Stimulated activated CD4-positive, alpha-beta T cell treated with anti-CD3 and anti-CD28 coated beads, Interleukin-12 subunit alpha, Interleukin-12 subunit beta, amount 100 ng/mL, for 4 hours (primary cell): ENCODE measurements at places on chromosomes 5 and 9.

- no peak for DNase-seq
Observed at GRCh38 chr9:131262327-131263032, 13.8 kb downstream of the FAM78A start.

- DNase-seq: no peak
Observed at GRCh38 chr5:33166948-33167347, 273.8 kb upstream of the TARS1 start.

DNA sequence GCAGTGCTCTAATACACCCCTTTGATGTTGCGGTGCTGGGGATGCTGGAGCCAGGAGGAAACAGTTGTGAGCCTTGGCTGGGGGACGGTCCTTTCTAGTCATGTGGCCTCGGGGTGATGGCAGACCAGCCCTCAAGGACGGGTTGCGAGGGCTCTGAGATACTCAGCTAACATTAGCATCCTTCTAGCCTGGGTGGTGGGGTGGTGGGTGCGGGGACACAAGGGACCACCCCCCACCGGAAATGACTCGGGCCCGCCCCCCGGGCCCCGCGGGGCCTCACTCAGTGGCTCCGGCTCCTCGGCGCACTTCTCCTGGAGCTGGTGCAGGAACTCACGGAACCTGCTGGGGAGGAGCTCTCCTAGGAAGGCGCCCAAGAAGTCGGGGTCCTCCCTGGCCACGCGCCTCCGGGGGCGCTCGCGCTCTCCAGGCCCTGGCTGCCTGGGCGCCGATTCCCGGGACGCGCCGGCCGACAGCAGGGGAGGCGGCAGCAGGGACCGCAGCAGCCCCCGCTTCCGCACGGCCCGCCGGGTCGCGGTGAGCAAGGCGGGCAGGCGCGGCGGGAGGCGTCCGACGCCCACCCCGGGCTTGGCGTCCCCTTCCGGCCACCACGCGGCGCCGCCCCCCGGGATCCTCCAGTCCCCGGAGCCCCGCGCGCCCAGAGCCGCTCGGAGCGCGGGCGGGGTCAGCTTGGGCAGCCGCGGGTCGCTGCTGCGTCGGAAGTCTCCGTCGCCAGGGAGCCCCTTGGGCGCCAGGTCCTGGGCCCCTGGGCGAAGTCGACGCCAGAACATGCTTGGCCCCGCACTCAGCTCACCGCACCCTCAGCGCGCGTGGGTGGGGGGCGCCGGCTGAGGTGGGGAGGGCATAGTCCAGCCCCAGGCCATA is 873 bp downstream of the C9orf50 start:
- DNase-seq: no peak

- no peak for DNase-seq
Observed at GRCh38 chr5:11563822-11564221, 340.4 kb downstream of the CTNND2 start.

DNA sequence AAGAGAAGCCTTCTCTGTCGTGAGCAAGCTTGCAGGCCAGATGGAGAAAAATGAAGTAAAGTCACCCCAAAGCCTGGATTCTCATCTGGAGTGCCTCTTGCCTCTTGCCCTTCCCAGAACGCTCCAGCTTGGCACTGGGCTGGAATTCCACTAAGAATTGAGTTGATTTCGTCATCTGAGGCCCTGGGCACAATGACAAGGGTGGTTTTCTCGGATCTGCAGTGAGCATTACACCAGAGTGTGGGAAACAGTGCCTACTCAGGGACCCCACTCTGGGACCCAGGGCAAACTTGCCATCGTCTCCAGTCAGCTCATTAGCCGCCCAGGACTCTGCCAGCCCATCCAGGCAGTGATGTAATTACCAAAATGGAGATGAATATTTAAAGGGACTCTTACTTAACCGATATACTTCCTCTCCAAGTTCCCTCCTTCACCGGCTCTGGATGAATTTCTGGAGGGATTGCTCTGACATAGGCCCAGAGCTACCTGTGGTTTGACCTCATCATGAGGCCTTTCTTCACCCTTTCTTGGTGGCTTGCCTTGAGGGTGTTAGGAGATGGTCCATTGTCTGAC is 44.7 kb upstream of the LCP2 start:
- no peak for DNase-seq

DNA sequence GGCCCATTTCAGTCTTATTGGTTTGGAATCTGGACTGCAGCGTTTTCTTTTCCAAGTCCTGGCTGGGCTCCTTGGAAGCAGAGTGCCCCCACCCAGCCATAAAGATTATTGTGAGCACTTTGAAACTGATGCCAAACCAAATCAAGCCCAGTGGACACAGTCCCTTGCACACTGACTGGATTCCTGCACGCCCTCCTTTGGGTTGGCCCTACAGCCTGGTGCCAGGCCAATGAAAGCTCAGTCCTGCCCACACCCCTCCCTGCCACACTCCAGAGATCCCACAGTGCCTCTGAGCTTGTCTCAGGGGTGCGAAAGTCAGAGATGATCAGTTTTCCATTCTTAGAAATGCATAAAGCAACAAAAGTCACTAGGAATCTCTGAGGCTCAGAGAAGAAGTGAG is 181.9 kb downstream of the CETN3 start:
- no peak for DNase-seq

GRCh38 chr9:112439171-112439570 is 47.5 kb upstream of the KIAA1958 start:
- no peak for DNase-seq

DNA sequence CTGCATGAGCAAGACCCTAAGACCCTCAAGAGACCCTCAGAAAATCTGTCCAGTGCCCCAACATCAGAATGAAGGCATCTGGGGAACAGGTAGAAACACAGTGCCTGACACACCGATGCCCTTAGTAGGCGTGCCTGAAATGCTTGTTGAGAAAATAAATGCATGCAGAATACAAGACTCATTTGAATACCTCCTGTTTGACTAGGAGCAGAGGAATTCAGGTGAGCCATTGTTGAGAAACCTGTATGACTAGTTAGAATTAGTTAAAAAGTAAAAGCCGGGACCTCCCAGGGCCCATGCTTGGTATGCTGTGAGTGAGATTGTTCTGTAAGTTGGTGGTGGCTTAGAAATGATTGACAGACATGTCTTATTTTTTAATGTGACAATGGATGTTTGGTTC is 55.0 kb downstream of the WWC1 start:
- DNase-seq: no peak

DNA sequence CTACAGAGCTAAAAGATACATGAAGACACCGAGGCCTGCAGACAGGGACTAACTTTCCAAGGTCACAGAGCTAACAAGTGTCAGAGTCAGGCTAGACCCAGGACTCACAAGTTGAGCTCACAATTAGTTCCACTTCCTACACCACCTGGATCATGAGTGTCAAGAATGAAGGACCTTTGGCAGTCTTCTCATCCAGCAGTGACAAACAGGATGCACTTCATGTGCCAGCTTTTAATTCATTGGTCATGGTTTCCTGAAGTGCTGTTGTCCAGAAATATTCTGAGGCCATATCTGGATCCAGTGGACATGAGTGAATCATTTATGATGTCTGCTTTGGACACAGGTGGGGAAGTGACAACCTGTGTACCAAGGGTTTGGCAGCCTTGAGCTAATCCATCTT is 77.4 kb downstream of the KCNIP1 start:
- DNase-seq: no peak

DNA sequence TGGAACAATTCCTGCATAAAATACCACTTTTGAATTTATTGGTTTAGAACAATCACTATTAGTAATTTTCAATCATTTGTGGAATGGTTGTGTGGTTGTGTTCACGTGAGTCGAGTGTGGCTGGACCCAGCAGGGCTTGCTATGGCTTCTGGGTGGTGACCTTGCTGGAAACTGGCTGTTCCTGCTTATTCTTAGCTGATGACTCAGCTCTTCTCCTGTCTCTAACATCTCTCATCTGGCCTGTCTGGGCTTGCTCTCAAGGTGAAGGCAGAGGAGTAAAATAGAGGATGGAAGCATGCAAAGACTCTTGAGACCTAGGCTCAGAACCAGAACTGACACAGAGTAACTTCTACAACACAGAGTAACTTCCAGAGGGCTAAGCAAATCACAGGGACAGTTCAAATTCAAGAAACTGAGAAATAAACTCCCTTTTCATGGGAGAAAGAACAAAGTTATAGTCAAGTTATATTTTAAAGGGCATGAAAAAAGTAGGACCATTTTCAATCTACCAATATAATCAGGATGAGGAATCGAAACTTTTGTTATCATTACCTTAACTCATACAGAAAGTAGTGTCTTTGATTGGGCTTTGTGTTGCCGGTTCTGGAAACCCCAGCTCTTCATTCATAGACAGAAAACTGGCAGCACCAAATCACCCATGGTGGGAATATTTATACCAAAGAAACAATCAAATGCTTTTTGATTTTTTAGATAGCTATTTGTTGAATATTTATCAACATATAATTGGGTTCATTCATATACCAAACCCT is 665.1 kb downstream of the CDH18 start:
- DNase-seq: no peak

DNA sequence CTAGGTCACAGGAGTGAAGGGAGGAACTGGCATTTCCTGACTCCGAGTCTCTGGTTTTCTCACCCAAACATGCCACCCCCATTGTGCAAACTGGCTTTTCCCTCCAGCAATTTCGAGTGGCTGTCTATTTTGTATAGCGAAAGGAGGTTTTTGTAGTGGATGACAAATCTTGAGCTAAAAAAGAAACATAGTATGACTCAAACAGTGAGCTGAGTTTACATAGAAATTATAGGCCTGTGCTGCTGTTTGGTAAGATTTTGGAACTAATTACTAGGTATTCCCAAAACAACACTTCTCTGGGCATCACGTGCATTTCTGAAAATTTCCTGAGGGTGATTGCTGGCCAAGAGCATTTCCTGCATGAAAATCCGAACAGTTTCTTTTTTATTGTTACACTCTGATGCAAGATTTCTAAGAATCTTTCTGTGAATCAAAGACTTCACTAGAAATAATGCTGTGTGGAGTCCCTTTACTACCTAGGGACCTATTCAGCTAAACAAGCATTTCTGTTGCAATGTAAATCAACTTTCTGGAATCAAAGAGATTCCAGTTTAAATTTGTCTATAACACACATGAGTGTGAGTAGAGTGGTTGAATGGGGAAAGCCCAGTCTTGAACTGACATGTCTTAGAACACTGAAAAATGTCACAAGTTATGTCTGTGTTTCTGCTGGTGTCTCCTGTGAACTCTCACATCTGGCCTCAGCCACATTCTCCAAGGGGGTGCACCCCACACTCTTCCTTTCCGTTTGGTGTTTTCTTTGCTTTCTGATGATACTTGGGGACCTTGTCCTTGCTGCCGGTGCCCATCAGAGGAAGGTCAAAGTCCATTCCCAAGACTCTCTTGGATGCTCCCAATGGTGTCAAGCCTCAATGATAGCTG is 33.3 kb upstream of the DAPK1 start:
- no peak for DNase-seq

DNA sequence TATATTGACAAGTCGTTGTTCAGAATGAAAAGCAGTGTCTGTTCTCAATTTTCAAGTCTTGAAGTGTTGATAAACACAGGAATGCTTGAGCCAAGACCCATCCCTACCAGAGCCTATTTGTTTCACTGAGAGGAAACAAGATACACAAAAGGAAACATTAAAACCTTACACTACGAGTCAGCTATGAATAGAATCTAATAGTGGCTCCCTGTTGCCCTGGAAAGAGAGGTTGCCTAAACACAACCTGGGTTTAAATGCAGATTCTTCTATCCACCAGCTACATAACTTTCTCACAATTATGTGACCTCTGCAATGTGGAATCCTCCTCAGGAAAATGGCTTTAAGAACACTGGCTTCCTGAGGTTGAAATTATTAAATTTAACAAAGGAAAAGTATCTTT is 29.1 kb upstream of the BNC2 start:
- no peak for DNase-seq
